CD4-positive, alpha-beta T cell (primary cell): ENCODE measurements at places on chromosomes 7 and 10. TPM values are rescaled to one million over a fixed set of nuclear protein-coding genes. Genes with fewer than 3 reads are reported as not detected.
A peak's percentile ranks its signal among the peaks of the same experiment; 100 is the strongest.

The GPR15LG gene
- not detected for total RNA-seq

The CAPZA2 gene
- 93.6 TPM for total RNA-seq

The SORCS1 gene
- total RNA-seq, result not detected

The ANXA8L1 gene
- total RNA-seq, result not detected

The TIMM23B gene
- total RNA-seq, result 37.7 TPM

The GRIFIN gene
- total RNA-seq, result not detected

The C7orf33 gene
- not detected for total RNA-seq

- H3K36me3 ChIP-seq, result no peaks in the 10 kb centered on the region
- no peak overlapping the region for H3K4me3 ChIP-seq
- H3K27me3 ChIP-seq, result no peaks in the 10 kb centered on the region
- no peak overlapping the region for H3K27ac ChIP-seq
These were observed 182.2 kb upstream of the FZD1 start for GRCh38 chr7:91082038-91082437.

DNA sequence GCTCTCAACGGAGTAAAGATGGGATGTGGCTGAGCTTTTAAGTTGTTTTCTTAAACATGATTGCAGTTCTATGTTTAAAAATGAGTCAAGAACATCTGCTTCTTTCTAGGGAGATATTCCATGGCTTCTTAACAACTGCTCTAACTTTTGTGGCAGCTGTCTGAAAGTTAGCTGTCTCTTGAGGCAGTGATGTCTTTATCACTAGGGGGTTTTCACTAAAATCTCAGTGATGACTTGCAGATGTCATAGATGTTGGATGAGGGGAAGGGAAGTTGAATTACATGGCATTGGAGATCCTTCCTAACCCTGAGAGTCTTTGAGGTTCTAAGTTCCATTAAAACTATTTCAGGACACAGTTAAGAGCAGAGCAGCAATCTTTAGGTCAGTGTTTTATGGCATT, 43.5 kb downstream of the PRKG1 start:
- no peaks in the 10 kb centered on the region for H3K36me3 ChIP-seq
- no peak overlapping the region for H3K27ac ChIP-seq
- no peak for DNase-seq
- no peaks in the 10 kb centered on the region for H3K4me1 ChIP-seq

- no peak for DNase-seq
- no peak overlapping the region for H3K27ac ChIP-seq
- H3K4me3 ChIP-seq, result no peak overlapping the region
- H3K4me1 ChIP-seq, result no peaks in the 10 kb centered on the region
- no peaks in the 10 kb centered on the region for H3K36me3 ChIP-seq
These were observed 306.5 kb upstream of the NEBL start for GRCh38 chr10:21203473-21204107.

DNA sequence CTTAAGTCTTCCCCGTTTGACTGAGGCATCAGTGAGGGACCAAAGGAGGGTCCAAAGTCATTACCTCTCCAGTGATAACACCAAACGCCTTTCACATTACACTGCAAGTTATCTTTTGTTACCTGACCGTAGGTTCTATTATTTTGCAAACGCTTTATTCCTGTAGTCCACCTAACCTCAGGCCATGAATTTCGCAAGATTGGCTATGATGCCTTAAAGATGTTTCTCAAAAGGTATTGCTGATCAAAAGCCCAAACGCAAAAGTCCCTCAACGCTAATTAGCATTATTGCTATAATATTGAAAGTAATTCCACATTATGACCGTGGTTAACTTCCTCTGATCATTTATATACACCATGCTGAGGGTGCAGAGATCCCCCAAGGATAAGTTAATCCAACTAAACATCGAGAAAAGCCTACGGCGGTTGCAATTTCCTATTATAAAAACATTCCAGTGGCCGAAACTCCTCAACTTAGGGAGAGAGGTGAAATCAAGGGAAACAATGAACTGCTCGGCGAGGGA, 649 bp downstream of the DNA2 start:
- H3K27me3 ChIP-seq, result no peaks in the 10 kb centered on the region
- DNase-seq, result no peak
- H3K4me1 ChIP-seq, result peaks cover 15% of the 10 kb centered on the region
- H3K36me3 ChIP-seq, result no peaks in the 10 kb centered on the region

DNA sequence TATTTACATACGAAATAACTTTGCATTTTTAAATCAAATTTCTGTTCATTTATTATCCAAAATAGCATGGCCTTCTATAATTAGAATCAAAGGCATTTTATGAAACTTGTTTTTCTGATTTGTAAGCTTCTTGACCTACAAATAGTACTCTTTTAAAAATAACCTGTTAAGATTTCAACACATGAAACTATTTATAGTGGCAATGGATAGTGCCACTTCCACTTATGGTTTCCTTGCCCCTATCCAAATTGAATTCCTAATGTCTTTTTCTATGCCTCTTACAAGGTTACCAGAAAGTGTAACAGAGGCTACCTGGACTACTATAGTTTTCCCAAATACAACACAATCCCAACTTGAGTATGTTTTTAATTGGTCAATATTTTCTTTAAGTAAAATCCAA, 263.5 kb downstream of the SEMA3D start:
- H3K4me1 ChIP-seq, result no peaks in the 10 kb centered on the region
- no peak for DNase-seq
- H3K27ac ChIP-seq, result no peak overlapping the region
- no peaks in the 10 kb centered on the region for H3K36me3 ChIP-seq
- no peak overlapping the region for H3K4me3 ChIP-seq

DNA sequence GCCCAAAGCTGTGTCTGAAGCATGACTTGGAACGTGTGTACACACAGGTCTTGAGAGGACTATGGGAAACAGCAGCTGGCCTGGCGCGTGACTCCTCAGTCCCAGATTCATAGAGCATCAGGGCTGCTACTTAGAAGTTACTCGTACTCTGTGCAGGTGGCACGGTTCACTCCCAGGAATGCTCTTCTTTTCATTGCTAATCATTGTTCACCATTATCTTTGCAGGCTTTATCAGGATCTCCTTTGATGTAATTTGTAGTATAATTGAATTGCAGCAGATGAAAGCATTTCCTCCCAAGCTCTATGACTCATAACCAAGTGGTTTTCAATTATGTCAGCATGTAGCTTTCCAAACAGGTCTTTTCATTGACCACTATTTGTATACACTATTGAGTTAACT, 938.9 kb downstream of the NRG3 start:
- H3K36me3 ChIP-seq, result no peaks in the 10 kb centered on the region
- no peak overlapping the region for H3K27ac ChIP-seq
- no peaks in the 10 kb centered on the region for H3K4me1 ChIP-seq
- H3K4me3 ChIP-seq, result no peak overlapping the region

- H3K4me1 ChIP-seq, result peaks cover 3% of the 10 kb centered on the region
- no peak for DNase-seq
- no peaks in the 10 kb centered on the region for H3K27me3 ChIP-seq
These were observed 31.0 kb downstream of the CUX1 start for GRCh38 chr7:101848208-101848951.

DNA sequence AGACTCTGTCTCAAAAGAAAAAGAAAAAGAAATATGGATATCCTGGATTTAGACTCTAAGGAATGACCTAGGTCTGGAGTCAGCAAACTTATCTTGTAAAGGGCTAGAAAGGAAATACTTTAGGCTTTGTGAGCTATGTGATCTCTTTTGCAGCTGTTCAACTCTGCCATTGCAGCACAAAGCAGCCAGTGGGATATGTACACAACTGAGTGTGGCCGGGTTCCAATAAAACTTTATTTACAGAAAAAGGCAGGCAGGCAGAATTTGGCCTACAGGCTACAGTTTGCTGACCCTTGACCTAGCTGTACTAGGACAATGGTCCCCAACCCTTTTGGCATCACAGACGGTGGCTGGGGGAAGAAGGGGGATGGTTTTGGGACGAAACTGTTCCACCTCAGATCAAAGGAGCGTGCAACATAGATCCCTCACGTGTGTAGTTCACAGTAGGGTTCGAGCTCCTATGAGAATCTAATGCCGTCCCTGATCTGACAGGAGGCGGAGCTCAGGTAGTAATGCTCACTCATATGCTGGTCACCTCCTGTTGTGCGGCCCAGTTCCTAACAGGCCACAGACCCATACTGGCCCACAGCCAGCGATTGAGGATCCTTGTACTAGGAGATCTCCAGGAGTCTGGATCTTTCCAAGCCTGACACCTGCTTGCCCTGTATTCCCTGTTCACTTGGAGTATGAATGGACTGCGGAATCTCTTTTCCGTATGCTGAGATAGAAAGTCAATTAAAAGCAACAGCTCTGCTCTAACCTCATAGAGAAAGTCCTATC, 63.0 kb downstream of the CUL1 start:
- no peak for DNase-seq
- H3K36me3 ChIP-seq, result peaks cover 67% of the 10 kb centered on the region
- H3K27me3 ChIP-seq, result no peaks in the 10 kb centered on the region

GRCh38 chr7:100629117-100629716, 12.1 kb downstream of the TFR2 start:
- H3K27ac ChIP-seq, result no peak overlapping the region
- H3K4me3 ChIP-seq, result no peak overlapping the region
- DNase-seq, result no peak
- H3K27me3 ChIP-seq, result no peaks in the 10 kb centered on the region

GRCh38 chr7:158111049-158111751, 476.4 kb downstream of the PTPRN2 start:
- no peak overlapping the region for H3K4me3 ChIP-seq
- no peaks in the 10 kb centered on the region for H3K4me1 ChIP-seq
- DNase-seq, result no peak

DNA sequence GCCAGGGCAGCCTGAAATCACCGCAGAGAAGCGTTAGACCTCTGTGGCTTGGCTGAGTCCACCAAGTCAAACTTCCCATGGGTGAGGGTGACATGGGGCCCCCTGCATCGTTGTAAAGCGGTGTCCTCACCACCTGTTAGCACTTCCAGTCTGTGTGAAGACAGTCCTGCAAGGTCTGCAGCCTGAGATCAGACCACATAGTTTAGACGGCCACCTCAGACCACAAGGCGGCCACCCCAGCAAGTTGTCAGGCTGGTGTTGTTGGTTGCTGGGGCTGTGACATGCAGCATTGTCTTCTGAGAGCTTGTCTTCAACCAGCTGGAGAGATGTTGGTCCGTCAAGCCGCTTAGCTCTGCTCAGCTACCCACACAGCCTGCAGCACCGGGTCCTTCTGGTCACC, 44.1 kb upstream of the TARP start:
- H3K27me3 ChIP-seq, result no peaks in the 10 kb centered on the region
- H3K4me3 ChIP-seq, result peak overlapping the region; percentile 34
- H3K27ac ChIP-seq, result no peak overlapping the region
- peaks cover 24% of the 10 kb centered on the region for H3K4me1 ChIP-seq
- H3K36me3 ChIP-seq, result no peaks in the 10 kb centered on the region

- H3K4me1 ChIP-seq, result no peaks in the 10 kb centered on the region
- H3K4me3 ChIP-seq, result no peak overlapping the region
- H3K27me3 ChIP-seq, result no peaks in the 10 kb centered on the region
- no peak overlapping the region for H3K27ac ChIP-seq
- H3K36me3 ChIP-seq, result no peaks in the 10 kb centered on the region
These were observed 5.6 kb upstream of the MUC3A start for GRCh38 chr7:100943693-100944092.

DNA sequence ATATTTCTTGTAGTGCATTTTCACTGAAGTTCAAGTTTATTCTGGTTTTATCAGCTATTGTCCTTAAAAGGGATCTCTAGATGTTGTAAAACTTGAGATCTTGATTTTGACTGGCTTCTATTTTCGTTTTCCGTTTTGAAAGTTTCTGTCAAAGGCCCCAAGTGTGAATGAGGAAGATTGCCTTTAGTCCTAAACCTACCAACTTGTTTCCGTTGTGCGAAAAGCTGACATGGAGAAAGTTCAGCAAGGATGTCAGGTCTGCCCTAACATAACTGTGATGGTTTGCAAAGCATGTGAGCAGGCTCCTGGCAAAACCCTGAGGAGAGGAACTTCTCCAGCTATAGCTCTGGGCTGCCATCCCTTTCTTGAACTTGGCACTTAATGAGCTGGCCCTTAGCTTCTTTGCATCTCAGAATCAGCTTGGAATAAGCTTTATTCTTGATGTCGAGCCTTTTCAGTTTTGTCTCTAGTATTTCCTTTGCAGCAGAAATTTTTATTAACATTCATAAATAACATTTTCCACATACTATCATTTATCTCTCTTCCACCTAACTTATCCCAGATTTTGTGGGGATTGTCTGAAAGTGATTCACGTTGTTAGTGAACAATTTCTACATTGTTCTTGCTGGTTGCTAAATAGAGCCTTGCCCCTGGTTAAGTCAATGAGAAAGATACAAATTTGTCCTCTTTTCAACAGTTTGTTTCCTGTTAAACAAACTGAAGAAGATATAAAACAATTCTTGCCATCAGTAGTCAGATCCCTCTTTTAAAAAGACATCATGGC, 559.4 kb downstream of the SUGCT start:
- no peaks in the 10 kb centered on the region for H3K4me1 ChIP-seq
- no peaks in the 10 kb centered on the region for H3K27me3 ChIP-seq

DNA sequence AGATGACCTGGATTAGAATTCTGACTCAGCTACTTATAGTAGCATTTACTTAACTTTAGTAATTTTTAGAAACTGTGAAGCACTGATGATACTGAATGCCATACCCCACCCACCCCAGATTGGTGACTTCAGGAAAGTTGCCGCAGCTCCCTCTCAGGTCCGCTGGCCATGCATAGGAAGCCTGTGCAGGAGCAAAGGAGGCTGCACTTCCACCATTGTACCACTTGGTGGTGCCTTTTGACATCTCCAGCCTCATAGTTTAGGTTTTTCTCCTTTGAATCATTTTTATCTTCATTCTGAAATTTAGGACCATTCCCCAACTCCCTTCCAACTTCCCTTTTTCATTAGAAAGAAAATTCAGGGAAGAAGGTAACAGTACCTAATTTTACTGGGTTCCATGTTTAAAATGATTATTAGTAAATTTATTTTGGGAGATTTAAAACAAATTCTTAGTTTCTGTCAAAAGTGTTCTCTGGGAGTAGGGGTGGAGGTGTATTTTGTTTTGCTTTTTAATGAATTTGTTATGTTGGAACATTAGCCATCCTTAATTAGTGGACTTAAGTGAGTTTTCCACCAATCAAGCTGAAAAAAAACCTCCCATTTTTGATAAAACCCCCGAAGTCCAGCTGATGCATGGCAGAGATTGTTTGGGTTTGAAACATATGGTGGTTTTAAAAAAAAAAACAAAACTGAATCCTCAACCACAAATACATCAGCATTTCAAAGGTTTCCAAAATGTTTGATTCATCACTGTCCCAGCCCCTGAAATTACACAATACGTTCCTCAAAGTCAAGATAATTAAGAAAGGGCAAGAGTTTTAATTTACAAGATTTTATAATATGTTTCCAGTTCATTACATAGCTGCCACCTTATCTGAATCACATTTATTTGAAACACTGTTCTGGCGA, 109.6 kb downstream of the WNT2 start:
- no peaks in the 10 kb centered on the region for H3K27me3 ChIP-seq
- no peak overlapping the region for H3K4me3 ChIP-seq
- no peaks in the 10 kb centered on the region for H3K36me3 ChIP-seq
- DNase-seq, result no peak
- no peak overlapping the region for H3K27ac ChIP-seq

GRCh38 chr10:22801785-22802184, 87.4 kb upstream of the PIP4K2A start:
- no peak overlapping the region for H3K27ac ChIP-seq
- no peaks in the 10 kb centered on the region for H3K27me3 ChIP-seq
- H3K4me1 ChIP-seq, result no peaks in the 10 kb centered on the region
- H3K36me3 ChIP-seq, result no peaks in the 10 kb centered on the region
- no peak for DNase-seq

GRCh38 chr7:78165854-78166253, 367.3 kb downstream of the PHTF2 start:
- H3K4me1 ChIP-seq, result no peaks in the 10 kb centered on the region
- H3K27me3 ChIP-seq, result no peaks in the 10 kb centered on the region
- H3K36me3 ChIP-seq, result no peaks in the 10 kb centered on the region
- no peak overlapping the region for H3K27ac ChIP-seq
- H3K4me3 ChIP-seq, result no peak overlapping the region
- DNase-seq, result no peak

GRCh38 chr10:95193944-95194343, at the start of gene ACSM6:
Gene ACSM6 (plus strand): TSS chr10:95194238. CDS start chr10:95194486, 248 bp downstream.
- DNase-seq, result no peak
- no peaks in the 10 kb centered on the region for H3K4me1 ChIP-seq
- H3K27me3 ChIP-seq, result no peaks in the 10 kb centered on the region
- no peak within 1 kb of the TSS for H3K27ac ChIP-seq
- H3K4me3 ChIP-seq, result no peak within 1 kb of the TSS
